AG20443 (cell line): ENCODE measurements at places on chromosomes 3 and 15.

GRCh38 chr3:45487508-45487907 lies 99.1 kb downstream of the LARS2 start:
- no peak for DNase-seq

GRCh38 chr3:128400671-128401070 lies 66.0 kb downstream of the DNAJB8 start:
- no peak for DNase-seq

GRCh38 chr3:134690226-134690625 lies 39.4 kb upstream of the KY start:
- no peak for DNase-seq

- no peak for DNase-seq
These were observed 26.2 kb upstream of the ATG7 start for GRCh38 chr3:11245827-11246662.
